ENCODE measurements at places on chromosomes 7 and 10.

DNA sequence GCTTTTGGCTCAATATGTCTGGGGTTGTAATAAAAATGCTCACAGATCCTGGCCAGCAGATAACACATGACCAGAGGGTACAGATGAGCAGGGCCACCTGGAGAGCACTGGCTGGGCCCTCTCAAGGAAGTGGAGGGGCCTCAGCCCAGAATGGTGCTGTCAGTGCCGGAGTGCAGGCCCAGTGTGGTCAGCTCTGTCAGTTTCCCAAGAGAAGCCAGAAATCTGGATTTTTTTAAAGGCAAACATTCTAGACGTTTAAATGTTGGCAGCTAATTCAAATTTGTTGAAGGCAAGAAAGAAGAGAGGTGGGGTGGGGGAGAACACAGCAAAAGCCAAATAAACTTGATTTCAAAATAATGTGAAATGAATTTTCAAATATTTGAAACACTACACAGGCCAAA lies 2.0 kb downstream of the C10orf105 start:
- DNase-seq = no peak

DNA sequence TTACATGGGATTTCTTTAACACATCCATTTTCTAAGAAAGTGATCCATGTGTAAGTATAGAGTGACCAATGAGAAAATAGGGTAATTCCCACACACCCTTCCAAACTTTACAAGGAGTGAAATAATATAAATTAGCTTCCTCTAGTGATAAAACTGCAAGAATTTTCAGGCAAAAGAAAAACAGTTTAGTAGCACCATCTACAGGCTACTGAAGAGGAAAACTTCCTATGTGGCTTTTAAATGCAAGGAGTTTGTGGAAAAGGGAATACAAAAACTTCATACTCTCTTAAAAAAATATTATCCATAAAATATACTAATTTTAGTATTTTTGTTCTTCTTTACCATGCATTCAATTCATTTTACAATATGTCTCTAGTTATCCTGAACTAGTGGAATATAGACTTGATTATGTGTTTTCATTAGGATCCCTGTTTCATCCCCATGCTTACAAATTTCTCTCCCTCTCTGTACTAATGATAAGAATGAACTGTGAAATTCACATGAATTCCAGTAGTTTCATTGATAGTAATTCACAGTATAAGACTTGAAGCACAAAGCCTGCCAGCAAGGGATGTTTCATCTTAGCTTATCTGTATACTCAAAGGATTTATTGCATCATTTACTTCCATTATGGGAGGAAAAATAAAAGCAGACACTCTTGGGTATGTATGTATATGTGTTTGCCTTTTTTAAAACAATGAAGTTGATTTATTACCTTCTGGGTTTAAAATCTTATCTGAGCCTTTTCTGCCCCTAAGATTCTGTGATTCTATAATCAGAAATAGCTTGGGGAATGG lies 442.9 kb downstream of the AUTS2 start:
- DNase-seq = no peak

- no peak for DNase-seq
Measured at GRCh38 chr10:47440207-47440606, 43.7 kb downstream of the ANXA8 start.

DNA sequence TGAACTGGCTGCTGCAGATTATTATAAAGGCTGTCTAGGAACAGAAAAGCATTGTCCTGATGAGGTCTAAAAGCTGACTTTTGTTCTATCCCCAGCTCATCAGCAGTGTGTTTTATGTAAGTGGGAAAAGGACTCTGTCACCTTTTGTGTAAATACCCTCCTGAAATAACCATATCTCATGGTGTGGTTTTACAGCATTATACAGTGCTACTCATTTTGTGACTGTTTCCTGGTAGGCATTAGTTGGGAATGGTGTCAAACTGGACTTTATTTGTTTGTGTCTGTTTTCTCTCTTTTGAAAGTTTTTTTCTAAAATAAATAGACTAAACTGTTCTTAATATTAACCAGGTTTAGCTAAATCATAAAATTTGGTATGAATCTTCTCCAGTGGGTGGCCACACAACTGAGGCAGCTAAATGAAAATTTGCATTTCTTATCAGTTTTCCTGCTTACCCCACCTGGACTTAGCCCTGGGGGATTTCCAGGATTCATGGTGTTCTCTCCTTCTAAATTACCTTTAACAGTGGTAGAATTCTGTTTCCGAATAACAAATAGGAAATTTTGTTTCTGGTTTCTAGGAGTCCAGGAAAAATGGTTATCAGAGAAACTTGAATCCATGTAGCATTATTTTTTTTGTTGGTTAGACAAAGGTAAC lies 140.9 kb downstream of the LHFPL3 start:
- no peak for DNase-seq

GRCh38 chr10:11901833-11902475 lies 78.8 kb downstream of the PROSER2 start:
- no peak for DNase-seq

GRCh38 chr10:14032406-14032998 lies 298.2 kb downstream of the FRMD4A start:
- no peak for DNase-seq

- no peak for DNase-seq
Measured at GRCh38 chr7:116593359-116594075, 68.7 kb downstream of the CAV1 start.

DNA sequence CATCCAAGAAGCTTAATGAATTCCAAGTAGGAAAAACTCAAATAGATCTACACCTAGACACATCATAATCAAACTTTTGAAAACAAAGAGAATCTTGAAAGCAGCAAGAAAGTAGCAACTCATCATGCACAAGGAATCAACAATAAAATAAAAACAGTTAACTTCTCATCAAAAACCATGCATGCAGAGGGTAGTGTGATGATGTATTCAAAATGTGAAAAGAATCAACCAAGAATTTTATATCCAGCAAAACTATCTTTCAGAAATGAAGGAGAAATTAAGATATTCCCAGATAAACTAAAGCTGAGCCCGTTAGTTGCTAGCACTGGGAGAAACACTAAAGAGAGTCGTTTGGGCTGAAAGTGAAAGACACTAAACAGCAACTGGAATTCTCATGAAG lies 4.3 kb upstream of the PARP12 start:
- DNase-seq = no peak
